Esophagus mucosa (tissue), 1 donor: ENCODE measurements at places on chromosomes 6 and 20. TPM values are rescaled to one million over a fixed set of nuclear protein-coding genes. Genes with fewer than 3 reads are reported as not detected.

DNA sequence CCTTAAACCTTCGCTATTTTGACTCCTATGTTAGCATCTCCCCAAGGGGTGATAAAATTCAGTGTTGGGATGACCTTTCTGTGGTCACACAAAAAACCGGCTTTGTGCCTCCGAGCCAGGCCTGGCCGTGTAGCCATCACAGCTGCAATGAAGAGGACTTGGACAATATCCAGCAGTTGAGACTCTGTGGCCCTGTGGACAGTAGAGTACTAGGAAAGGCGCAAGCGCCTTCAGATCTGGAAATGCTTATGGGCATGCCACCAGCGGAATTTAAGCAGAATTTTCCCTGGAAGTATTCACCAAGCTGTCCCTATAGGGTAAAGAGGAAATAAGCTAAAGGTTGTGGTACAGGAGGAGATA lies 63.3 kb upstream of the SLC2A12 start:
- ATAC-seq: no peak

Gene FIG4
- total RNA-seq: 8.8 TPM

GRCh38 chr20:9389346-9389745 lies 125.0 kb upstream of the LAMP5 start:
- ATAC-seq: no peak

Gene FAM135A
- total RNA-seq: 68.7 TPM

DNA sequence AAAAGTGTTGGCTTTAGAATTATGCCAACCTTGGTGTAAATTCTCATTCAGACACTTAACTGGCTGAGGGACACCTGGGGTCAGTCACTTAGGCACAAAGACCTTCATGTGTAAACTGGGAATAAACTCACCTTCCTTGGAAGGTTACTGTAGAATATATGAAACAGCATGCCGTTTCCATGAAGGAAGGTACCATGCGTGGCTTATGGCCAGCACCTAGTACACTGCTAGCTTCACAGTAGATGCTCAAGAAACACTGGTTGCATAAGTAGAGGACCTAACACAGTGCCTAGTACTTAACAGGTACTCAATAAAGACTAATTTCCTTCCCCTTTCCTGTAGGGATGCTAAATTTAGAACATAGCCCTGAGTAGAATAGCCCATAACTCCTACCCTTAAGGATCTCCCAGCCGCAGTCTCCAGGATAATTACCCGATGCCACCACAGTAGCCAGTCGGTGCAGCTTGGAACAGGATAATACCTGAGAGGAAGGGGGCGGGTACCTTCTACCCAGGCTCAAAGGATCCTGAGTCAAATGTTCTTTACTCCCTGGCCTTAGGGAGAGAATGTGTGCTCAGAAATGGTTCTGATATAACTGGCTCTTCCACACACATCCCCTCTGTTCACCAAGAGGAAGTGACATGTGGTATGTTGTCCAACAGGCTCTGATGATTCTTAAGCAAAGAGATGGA lies 3.6 kb downstream of the BCL2L1 start:
- ATAC-seq: peak; percentile 79

GRCh38 chr6:45970326-45970725 lies 45.3 kb downstream of the CLIC5 start:
- ATAC-seq: no peak

DNA sequence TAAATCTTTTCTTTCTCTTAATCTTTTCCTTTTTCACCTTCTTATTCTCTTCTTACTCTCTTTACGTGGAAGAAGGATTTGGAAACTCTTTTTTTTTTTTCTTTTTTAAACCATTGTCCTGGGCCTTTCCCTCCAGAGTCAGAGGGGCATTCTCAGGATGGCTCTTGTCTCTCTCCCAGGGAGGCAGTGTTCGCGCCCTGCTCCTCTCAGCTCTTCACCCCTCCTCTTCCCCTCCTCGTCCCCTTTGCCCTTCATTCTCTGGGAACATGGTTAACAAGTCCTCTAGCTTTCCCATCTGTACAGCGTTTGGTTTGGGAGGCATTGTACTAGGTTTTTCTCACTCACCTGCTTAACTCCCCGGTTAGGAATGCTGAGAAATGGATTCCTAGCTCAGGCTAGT lies 52.0 kb upstream of the TFB1M start:
- no peak for ATAC-seq

DNA sequence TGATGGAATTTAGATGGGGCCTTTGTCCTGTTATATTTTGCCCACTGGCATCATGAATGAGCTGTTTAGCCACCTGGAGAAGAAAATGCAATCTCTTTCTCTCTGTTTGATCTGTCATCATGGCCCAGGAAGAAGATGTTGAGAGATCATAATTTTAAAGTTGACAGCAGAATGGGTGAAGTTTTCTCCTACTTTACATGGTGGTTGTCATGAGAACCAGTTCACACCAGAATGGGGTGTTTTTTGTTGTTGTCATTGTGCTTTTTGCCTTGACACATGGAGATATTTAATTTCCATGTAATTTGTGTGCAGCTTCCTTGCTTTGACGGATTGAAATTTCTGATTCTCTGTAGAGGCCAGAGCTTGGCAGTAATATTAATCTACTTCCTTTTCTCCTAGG lies 122.5 kb downstream of the FARS2 start:
- no peak for ATAC-seq
